ENCODE measurements at places on chromosomes 6 and 20.

- DNase-seq, result no peak
These were observed 988 bp downstream of the QRSL1 start for GRCh38 chr6:106630366-106630765.

- no peak for DNase-seq
These were observed 165.1 kb downstream of the PREX1 start for GRCh38 chr20:48662711-48663110.

GRCh38 chr6:93327857-93328256 lies 91.5 kb downstream of the EPHA7 start:
- no peak for DNase-seq

GRCh38 chr6:39786649-39787048 lies 5.5 kb upstream of the DAAM2 start:
- no peak for DNase-seq

DNA sequence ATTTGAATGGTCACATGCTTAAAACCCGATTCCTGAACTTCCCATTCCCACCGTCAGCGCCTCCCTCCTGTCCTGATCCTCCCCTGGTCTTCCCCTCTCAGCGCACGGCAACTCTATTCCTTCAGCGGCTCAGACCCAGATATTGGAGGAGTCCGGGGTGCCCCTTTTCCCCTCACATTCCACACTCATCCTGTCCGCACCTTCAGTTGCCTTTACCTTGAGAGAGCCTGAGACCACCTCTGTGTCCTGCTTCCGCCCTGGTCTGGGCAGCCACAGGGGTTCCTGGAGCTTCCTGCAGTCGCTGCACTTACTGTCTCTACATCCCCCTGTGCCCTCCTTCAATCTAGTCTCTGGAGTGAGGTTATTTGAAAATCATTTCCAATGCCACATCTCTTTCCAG lies 193.4 kb downstream of the BCAS1 start:
- DNase-seq, result no peak

DNA sequence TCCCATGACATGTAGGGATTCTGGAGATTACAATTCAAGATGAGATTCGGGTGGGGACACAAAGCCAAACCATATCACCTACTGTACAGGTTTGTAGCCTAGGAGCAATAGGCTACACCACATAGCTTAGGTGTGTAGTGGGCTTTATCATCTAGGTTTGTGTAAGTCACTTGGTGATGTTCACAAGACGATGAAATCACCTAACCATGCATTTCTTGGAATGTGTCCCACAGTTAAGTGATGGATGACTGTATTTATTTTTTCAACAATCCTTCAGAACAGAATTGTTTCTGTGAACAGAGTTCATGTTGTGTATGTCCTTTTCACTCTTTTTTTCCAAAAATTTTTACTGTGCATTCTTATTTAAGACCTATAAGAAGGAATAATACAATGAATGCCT lies 76.1 kb downstream of the DTD1 start:
- no peak for DNase-seq

DNA sequence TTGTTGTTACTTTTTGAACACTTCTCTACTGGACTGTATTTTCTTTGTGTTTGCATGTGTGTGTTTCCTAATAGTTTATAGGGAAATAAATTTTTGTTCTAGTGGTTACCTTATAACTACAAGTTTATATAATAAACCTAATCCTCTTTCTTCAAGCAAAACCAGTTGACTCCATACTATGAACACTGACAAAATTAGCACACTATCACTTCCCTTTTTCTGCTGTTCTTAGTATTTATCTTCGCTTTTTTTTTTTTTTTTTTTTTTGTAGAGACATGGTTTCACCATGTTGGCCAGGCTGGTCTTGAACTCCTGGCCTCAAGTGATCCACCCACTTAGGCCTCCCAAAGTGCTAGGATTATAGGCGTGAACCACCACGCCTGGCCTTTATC lies 25.0 kb upstream of the C6orf62 start:
- DNase-seq, result no peak

DNA sequence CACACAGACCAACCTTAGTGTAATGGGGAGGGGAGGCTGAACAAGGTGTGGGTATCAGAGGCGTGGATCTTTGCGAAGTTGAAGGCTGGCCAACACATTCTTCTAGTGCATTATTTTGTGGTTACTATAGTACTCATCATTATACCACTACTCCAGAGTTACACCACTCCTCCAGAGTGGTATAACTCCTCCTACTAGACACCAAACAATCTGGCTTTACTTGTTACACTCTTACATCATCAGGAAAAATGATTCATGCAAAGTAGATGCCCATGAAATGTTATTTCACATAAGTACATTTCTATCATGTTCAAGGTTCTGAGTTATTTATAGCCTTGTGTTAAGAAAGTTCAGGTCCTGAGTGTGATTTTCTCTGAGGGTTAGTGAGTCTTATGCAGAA lies 443.1 kb upstream of the OPRM1 start:
- no peak for DNase-seq

DNA sequence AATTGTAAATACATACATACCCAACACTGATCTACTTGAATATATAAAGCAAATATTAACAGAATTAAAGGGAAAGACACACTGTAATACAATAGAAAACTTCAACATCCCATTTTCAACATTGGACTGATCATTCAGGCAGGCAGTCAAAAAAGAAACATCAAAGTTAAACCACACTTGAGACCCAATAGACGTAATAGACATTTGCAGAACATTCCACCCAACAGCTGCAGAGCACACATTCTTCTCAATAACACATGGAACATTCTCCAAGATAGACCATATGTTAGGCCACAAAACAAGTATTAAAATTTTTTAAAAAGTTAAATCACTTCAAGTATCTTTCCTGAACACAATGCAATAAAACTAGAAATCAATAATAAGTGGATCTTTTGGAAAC lies 698.2 kb downstream of the COL12A1 start:
- DNase-seq, result no peak

DNA sequence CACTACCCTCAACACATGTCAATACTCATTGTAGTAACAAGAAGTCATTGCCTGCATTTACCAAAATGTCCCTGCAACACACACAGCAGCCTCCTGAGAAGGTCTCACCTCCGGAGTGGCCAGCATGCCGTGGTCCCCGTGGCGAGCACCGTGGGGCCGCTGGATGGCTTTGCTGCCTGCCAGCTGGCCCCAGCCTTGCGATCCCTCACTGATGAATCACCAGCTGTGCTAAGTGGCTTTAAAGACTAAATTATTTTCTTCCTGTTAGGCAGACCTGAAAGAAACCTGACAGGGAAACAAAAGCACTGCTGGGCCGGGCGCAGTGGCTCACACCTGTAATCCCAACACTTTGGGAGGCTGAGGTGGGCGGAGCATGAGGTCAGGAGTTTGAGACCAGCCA lies 306.7 kb downstream of the CDH4 start:
- no peak for DNase-seq

DNA sequence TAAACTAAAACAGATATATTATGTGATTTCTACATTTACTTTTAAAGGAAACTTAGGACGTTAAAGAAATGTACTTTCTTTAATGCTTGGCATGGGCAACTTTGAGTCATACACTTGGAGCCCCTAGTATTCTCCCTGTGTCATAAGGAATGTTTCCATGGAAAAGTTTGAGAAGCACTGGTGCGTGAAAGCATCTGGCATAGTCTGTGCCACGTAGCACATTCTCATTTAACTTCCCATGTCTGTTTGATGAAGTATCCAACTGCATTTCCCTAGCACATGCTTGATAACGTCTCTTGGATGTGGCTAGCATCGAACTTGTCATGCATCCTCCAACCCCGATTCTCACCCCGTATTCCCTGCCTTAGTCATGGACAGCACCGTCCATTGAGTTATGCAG lies 172.0 kb downstream of the TBC1D7 start:
- no peak for DNase-seq

DNA sequence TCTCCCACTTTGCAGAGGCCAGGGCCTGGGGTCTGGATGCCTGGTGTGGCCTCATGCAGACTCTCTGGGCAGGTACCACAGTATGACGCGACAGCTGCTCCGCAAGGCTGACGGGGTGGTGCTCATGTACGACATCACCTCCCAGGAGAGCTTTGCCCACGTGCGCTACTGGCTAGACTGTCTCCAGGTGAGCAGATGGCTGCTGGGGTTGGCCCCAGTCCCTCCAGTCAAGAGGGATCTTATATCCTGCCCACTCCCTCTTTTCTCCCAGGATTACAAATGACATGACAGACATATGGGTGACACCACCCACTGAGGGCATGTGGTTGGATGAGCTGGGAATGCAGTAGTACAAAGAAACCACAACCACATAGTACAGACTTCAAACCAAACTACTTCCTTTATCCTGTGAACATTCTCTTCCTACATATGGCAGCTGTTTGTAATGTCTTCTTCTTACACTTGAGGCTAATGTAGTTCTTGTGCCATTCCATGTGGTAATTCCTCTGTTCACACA lies 29.9 kb downstream of the RAB44 start:
- no peak for DNase-seq

- no peak for DNase-seq
These were observed 27.4 kb downstream of the NTSR1 start for GRCh38 chr20:62736026-62736406.

GRCh38 chr6:154435400-154435945 lies 75.0 kb downstream of the CNKSR3 start:
- no peak for DNase-seq

DNA sequence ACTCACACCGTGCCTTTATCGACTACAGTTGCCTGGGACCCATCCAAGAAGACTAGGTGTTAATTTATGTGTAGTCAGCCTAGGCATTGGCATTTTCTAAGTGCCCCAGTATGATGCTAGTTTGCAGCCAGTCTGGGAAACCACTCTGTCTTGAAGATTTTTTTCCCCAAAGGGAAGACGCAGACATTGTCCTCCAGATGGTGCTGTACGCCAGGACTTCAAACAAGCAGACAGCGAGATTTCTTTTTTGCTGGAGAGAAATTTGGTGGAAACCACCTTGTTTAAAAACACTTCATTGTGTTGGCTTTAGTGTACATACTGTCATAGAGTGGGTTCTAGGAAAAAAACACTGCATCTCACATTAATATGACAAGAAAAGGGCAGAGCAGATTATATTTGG lies 30.0 kb downstream of the ALDH5A1 start:
- DNase-seq, result no peak

GRCh38 chr6:42503894-42504293 lies 52.2 kb upstream of the TRERF1 start:
- no peak for DNase-seq

DNA sequence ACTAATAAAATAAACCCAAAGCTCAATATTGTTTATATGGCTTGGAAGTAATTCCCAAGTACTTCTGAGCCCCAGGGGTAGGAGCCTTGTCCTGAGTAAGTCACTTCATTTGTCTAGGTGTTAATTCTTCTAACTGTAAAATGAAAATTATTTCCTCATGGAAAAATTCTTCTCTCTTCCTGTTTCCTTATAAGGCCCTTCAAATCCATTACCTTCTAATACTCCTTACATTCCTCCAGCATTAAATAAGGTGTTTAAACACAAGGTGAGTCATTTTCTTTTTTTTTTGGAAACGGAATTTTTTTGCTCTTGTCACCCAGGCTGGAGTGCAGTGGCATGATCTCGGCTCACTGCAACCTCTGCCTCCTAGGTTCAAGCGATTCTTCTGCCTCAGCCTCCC lies 41.9 kb downstream of the PRR18 start:
- no peak for DNase-seq

GRCh38 chr20:58389324-58389967 lies 417 bp downstream of the VAPB start:
- DNase-seq, result no peak

- no peak for DNase-seq
These were observed 17.0 kb upstream of the TOP1 start for GRCh38 chr20:41011551-41012067.

GRCh38 chr20:23368316-23369071 lies 6.5 kb downstream of the GZF1 start:
- DNase-seq, result no peak

DNA sequence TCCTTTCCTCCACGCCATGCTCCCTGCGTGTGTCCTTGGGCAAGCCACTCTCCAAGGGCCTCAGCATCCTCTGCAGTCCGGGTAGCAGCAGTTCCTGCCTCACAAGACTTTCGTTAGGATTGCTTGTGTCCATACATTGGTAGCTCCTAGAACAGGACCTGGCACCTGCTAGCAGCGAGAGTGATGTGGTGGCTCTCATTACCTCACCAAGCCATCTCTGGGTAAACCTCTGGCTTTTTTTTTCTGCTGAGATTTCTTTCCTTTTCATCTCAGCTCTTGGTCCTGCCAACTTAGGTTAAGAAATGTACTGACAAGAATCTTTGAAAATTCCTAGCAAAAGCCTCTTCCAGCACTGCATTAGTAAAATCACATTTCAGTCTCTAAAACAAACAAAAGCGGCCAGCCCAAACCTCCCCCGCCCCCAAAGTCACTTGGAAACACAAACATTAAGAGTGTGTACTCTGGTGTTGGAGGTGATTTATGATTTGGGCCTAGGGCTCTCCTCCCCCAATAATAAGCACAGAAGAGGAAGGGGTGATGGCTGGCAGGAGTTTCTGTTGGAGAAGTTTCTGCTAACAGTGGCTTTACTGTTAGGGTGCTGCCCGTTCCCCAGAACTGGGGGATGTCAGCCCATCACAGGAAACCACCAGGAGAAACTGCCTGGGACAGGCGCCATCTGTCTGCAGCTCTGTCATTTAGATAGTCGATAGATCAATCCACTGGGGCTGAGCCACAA lies 199.2 kb downstream of the CD83 start:
- no peak for DNase-seq

- no peak for DNase-seq
These were observed 42.9 kb downstream of the CDH26 start for GRCh38 chr20:60001108-60001507.

DNA sequence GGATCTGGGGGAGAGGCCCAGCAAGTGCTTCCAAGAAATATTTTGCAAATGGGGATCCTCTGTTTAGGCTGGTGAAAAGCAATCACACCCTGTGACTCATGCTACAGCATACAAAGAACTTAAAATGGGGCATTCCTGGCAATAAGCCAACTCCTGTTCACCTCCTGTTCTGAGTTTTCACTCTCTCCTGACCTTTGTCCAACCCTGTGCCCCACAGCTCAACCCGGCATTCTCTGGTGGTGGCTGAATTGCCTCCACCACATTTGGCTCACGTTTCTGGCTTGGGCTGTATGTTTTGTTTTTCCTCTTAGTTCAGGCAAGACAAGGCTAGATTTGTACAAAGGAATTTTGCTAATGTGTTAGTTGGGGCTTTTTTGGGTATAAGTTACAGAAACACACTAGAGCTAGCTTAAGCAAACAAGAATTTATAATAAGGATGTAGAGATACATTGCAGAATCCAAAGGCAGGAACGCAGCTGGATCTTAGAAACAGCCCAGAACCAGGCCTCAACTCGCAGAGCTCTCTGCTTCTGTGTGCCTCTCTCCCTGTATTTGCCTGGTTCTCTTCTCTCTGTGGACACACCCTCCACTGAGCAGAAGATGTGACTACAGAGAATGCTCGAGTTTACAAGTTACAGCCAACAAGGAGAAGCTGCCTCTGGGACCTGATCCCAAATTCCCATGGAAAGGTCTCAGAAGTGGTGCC lies 9.4 kb downstream of the ABCC10 start:
- DNase-seq, result no peak
